ENCODE measurements at places on chromosomes 6 and 20.

- DNase-seq = no peak
Measured at GRCh38 chr6:80210618-80211017, 104.1 kb downstream of the BCKDHB start.

DNA sequence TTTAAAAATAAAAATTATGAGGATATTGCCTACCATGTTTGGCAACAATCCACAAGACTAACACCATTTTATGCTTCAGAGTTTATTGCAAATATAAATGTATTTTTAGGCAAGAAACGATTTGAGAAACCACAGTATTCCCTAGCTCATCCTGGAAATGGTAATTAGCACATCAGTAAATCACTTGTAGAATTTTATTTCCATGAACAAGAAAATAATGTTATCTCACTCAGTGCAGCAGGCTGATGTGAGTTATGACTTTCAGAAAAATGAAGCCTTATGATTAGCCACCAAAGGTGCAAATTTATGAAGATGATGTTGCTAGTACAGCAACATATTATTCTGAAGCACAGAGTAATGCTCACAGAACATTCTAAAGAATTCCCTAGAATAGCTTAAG is 127.7 kb upstream of the GJE1 start:
- DNase-seq = no peak

DNA sequence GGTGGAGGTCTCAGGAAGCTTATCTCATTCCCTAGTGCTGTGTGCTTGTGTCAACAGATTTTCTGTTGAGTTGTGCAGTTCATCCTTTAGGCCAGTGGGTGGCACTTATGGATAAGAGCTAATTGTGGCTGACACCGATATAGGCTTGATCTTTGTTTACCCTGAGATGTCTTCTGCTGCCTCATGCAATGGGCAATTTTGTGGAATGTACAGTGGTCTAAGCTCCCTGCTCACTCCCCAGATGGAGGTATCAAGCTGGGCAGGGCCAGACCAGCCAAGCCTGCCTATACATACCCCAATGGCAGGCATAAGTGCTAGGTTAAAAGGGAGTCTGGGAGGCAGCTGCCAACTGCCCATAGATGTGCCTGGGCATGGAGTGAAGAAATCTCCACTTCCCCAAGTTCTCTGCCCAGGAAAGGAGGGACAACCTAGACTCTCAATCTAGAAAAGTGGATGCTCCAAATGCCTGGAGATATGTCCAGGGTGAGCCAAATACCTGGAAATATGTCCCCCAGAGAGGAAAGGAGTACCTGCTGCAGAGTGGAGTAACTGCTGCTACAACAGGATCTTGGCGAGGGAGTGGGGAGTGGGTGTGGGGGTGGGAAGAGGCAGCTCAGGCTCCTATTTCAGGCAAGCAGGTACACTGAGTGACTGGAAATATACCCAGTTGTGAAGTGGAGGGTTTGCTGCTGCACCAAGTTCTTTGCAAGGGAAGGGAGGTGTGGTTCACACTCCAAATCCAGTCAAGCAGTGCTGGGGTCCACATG is 53.2 kb upstream of the ARG1 start:
- peak; percentile 48 for DNase-seq

- peak; percentile 55 for DNase-seq
Measured at GRCh38 chr6:31791324-31792089, 4.0 kb downstream of the VARS1 start.

DNA sequence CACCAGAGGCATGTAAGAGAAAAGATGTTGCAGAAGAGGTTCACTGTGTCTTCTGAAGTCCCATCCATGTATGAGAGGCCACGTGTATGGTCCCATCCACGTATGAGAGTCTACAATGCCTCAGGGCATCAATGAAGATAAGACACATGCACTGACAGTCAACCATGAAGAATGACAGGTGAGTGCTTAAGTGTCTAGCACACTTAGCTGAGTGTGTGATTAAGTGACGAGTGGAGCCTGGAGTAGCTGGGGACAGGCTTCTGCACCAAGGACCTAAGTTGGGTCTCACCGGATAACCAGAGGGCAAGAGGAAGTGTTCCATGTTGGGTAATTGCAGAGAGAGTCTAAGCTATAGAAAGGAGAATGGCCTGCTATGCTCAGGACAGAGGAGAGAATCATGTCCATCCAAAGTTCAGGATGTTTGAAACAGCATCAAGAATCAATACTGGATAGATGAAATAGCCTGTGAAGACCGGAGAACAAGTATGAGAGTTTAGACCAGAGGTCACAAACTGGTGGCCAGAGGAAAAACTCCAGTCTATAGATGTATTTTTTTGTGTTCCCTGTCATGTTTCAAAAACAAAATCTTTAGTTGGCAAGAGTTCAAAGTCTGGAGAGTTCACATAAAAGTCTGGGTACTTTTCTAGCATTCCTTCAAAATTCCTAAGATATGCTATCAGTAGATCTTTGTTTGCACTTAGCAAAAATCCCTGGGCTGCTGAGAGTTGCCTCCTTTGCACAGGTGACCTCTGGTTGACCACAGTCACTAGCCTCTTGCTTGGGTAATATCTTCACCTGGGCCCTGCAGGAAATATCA is 165.8 kb downstream of the KIF16B start:
- DNase-seq = no peak

DNA sequence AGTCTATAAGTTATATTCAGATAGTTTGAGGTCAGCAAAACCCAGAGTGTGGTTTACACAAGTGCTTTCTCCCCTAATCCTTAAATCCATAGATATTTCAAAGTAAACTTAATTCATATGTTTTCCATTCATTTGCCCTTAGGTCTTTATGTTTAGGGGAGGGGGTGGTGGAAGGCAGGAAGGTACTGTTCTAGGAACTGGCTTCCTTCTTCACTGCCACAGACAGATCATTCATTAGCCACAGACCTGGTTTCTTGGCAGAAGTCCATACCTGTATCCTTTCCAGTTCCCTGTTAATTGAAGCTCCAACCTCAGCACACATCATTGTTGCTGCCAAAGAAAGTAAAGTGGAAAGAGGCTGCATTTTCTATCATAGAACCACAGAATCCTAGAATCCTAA is 123.0 kb downstream of the AIG1 start:
- DNase-seq = no peak
